ENCODE measurements at places on chromosomes 12 and 14.

GRCh38 chr12:58285551-58285950 is 344.2 kb downstream of the ATP23 start:
- DNase-seq: no peak

DNA sequence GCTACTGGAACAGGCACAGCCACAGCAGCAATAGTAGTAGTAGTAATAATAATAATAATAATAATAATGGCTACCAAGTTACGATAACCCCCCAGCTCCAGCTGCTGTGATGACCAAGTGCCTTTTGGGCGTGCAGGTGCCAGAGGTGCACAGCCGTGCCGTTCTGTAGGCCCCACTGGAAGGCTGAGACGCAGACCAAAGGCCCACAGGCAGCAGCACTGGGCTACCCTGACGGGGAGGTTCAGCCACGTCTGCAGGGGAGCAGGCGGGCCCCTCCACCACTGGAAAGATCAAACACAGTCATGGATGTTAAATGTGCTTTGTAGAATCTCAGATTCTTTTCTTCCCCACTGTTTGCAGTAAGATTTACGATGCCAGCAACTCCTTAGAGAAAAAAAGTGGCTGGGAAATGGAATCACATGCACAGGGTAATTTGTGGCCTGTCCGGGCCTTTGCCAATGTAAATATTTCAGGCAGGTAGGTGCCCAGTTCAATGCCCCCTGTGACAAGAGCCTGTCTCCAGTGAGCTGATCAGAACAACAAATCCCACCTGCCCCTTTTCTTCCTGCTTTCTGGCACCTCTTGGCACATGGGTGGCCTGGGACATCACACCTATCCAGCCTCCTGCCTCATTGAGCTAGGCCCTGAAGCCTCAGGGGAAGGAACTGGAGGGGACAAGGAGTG is 32.6 kb downstream of the CCDC85C start:
- DNase-seq: no peak

DNA sequence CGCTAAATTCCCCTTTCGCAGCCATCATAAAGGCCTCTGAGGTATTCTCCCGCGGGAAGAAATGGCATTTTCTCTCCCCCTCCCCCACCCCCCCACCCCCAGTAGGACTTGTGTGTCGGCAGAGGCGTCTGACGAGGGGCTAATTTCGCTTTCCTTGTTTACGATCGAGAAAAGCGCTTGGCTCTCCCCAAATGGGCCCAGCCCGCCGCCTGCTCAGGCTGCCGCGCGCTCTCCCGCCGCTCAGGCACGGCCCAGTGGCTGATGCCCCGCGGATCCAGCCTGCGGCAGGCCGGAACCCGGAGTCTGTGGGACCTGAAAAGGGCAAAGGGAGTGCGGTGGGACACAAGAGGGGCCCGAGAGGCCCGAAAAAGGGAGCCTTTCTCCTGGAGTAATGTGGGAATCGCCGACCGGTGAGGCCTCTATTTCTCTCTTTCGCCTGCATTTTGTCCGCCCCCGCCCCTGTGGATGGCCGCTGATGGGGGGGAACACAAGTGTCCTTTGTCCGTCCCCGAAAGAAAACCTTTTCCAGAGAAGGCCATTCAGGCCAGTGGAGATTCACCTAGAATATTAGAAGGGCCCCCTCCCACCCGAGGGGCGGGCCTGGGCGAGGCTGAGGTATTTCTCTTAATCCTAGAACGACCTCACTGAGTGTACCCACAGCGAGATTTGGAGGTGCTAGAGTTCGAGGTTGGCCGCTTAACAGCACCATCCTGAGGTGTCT is 9.0 kb upstream of the HOXC6 start:
- no peak for DNase-seq

DNA sequence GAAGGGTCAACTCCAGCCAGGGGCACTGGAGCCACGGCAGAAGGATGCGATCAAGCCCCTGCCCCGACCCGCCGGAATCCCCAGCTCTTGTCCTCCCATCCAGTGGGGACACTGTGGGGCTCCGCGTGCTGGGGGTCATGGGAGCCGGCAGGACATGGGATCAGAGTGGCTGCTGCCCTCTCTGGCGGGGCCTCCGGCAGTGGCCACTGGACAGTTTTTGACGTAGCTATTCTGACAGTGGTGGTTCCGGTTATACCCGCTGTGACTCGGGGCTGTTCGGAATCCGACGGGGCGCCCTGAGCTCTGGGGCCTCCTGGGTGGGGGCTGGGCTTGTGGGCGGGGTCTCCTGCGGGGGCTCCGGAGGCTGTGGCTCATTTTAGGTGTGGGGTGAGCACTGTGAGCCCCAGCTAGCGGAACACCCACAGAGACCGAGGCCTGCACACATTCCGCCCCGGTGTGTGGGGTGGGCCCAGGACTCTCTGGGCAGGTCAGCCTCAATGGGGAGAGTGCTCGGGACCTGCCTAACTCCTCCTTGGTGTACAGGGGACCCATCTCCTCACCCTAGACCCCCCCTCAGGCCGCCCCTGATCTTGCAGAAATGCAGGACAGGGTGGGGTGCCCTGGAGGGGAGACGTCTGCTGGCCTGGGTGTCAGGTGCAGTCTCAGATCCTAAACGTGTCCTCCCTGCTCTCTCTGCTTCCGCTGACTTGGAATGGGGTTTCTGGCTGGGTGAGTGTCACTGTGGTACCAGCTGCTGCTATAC is 374.2 kb downstream of the TMEM121 start:
- no peak for DNase-seq

DNA sequence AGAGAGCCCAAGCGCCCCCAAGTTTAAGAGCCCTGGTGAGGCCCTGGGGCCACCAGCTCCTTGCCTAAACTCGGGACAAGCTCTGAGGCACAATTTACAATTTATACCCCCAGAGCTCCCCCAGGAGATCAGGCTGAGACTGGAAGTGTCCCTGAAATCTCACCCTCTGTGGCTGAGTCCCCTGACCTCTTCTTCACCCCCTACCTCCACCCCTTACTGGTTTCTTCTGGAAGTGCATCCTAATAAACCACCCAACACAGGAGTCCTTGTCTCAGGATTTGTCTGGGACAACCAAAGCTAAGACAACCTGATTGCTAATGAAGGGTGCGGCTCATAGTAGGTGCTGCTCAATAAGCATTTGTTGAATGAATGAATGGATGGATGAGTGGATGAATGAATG is 206.4 kb downstream of the BCL11B start:
- DNase-seq: no peak

DNA sequence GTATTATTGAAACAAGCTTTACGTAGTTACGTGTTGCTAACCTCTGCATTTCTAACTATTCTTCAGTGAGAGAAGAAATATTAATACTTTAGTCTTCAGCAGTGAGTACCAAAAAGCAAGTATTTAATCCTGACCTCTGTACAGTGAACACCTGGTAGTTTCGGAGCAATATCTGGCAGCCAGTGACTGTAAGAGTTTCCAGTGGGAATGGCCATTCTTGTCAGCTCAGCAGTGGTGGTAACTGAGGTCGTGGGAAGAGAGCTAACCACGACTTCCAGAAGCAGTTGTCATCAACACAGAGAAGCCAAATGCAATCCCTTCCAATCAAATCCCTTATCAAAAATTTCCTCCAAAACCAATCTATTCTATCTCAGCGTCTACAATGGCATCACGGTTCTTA is 1500.2 kb upstream of the FLRT2 start:
- DNase-seq: no peak

- no peak for DNase-seq
Measured at GRCh38 chr14:93281937-93282336, 50.9 kb downstream of the BTBD7 start.

DNA sequence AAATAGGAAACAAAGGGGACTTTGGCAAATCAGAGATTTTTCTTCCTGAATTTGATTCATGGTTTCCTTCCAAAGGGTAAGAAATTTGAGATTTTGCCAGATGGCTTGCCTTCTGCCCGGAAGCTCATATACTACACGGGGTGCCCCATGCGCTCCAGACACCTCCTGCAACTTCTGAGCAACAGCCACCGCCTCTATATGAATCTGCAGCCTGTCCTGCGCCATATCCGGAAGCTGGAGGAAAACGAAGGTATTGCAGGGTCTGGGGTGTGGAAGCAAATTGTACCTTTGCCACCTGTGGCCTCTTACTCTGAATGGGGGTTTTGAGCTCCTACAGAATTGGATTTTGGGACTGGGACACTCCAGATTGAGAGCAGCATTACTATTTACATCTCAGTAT is 63.5 kb downstream of the FRMD6 start:
- no peak for DNase-seq

- no peak for DNase-seq
Measured at GRCh38 chr12:43436597-43436996, 115.4 kb downstream of the ADAMTS20 start.

GRCh38 chr12:98788396-98788795 is 143.3 kb downstream of the APAF1 start:
- no peak for DNase-seq

- DNase-seq: peak; percentile 98
Measured at GRCh38 chr12:133130038-133130807, at the start of the genes ZNF10 and ZNF891. TSS of gene ZNF10 (plus strand) at chr12:133130627. CDS start at chr12:133144493, 13,866 bp downstream. TSS of gene ZNF891 (minus strand) at chr12:133130274. CDS start at chr12:133121918, 8,356 bp downstream.

DNA sequence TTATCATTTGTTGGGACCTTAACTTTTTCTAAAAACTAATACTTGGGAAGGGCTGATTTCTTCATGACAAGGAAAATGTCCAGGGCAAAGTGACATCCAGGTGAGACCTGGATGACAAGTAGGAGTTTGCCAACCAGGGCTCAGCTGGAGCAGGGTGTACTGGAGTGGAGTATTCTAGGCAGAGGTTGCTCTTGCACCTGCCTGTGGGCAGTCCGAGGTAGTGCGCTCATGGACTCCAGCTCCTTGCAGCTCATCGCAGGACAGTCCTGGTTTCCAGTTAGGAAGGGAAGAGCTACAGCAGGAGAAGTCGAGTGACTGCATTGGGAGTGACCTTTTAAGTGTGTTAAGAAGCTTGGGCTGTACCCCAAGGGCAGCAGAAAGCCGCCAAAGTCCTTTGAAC is 175.9 kb downstream of the PELI2 start:
- DNase-seq: no peak

- DNase-seq: no peak
Measured at GRCh38 chr12:29026419-29026818, 122.7 kb upstream of the FAR2 start.

GRCh38 chr12:112792301-112792700 is 753 bp downstream of the RPH3A start:
- no peak for DNase-seq

DNA sequence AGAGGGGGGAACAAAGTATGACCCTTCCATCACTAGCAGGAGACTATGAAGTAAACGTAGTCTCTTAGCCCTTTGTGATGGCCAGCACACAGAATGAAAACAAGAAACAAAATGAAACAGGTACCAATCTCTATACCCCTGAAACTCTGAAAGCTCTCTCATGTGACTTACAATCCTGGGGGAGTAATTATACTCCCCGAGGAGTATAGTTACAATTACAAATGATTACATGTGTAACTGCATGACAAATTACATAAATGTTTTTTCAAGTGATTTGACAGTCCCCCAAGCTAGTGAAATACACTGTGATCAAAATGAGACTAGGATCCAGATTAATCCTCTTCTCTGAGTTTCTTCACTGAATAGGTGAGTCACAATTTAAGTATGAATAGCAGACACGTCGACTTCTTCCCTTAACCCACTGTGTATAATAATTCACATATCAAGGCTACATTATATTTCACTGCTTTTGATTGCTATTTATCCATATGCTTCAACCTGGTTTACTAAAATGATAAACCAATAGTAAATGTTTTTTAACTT is 74.0 kb downstream of the SPTSSA start:
- no peak for DNase-seq

DNA sequence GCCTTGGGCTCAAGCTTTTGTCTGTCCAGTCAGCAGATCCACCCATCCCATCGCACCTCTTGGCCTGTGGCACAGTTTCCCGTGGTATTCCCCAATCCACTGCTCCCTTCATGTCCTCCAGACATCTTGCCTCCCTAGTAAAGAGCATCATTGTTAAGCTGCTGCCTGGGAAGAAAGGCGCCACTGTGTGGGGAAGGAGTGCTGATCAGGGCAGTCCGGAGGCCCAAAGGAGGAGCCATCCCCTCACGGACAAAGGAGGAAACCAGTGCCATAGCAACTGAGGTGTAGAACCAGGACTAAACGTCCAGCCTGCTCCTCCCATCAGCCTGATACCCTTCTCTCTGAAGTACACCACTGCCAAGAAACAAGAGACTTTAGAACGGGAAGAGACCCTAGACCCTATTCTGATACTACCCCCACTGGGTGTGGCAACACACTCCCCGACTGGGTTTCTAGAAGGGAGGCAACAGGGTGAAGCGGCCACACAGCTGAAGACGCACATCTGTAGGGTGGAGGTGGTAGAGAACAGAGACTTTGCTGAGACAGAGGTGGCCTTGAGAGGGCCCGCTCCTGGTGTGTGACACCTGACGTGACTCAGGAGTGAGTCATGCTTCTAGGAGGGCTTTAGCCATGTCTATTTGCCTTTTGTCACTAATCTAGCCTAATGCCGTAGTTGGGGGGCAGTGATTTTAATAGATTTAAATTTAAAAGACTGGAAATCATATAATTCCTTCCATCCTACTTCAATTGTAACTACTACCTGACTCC is 185.0 kb downstream of the DPF3 start:
- DNase-seq: no peak

GRCh38 chr12:120249875-120250795 is 15.4 kb downstream of the PXN start:
- DNase-seq: no peak

- no peak for DNase-seq
Measured at GRCh38 chr14:55846826-55847446, 266.9 kb downstream of the KTN1 start.

DNA sequence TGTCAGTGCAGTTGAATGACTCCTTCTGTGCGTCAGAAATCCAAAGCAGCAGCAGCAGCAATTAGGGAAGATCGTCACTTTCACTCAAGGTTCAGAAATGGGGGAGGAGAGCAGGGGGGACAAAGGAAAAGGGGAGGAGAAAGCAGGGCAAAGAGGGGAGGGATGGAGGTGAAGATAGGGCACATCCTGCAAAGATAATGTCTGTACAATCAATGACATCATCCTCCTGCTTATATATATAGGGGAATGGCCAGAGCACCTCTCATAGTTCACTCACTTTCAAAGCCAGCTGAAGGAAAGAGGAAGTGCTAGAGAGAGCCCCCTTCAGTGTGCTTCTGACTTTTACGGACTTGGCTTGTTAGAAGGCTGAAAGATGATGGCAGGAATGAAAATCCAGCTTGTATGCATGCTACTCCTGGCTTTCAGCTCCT is at the start of gene NTS:
NTS (plus strand) TSS at position 265 of the 431 bp plus-strand sequence; CDS start at position 374, 109 bp downstream.
- no peak for DNase-seq

- no peak for DNase-seq
Measured at GRCh38 chr14:93734086-93734822, 54.0 kb downstream of the PRIMA1 start.

- no peak for DNase-seq
Measured at GRCh38 chr12:89923091-89923490, 214.5 kb upstream of the ATP2B1 start.

- DNase-seq: no peak
Measured at GRCh38 chr14:28767853-28768741, 1.5 kb downstream of the FOXG1 start.

GRCh38 chr14:52871606-52872005 is 79.2 kb downstream of the FERMT2 start:
- no peak for DNase-seq

- no peak for DNase-seq
Measured at GRCh38 chr14:86766469-86766868, 1226.5 kb downstream of the GALC start.

DNA sequence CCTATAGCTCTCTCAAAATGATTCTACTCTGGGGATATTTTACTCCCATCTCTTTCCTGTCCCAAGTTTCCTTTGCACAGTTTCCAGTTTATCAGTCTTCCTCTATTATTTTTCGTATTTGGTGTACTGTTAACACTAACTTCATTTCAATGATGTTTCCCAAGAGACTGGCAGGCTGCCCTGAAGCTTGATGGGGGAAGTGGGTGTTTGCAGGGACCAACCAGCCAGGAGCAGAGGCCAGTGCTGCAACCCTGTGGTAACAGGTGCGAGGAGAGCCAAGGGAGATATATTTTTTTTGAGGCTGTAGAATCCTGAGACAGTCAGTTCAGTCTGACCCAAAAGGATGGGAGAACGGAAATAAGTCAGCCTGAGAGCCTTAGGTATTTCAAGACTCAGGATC is 11.8 kb upstream of the CEBPE start:
- no peak for DNase-seq

All from naive thymus-derived CD8-positive, alpha-beta T cell (primary cell).